ENCODE measurements at places on chromosomes 2 and 18.

GRCh38 chr18:75582406-75582821, 154.9 kb upstream of the SMIM21 start:
- DNase-seq = no peak

DNA sequence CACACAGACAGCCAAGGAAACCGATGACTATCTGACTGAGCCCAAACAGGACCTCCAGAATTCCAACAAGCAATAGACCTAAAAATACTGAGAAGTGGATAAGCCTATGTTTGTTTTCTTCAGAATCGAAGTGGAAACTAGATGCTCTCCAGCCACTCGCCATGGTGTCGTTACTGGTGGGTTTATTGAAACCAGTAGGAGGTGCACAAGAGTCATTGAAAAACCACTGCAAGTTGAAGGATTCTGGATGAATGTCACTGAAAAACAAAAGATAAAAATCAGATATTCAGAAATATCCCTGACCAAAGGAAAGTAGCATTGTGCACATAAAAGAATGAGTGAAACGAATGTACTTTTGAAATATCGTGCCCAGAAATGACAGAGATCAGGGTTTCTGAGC, 15.3 kb downstream of the TM4SF20 start:
- no peak for DNase-seq

- DNase-seq = no peak
These were observed 61.9 kb upstream of the SH3RF3 start for GRCh38 chr2:109066917-109067597.

DNA sequence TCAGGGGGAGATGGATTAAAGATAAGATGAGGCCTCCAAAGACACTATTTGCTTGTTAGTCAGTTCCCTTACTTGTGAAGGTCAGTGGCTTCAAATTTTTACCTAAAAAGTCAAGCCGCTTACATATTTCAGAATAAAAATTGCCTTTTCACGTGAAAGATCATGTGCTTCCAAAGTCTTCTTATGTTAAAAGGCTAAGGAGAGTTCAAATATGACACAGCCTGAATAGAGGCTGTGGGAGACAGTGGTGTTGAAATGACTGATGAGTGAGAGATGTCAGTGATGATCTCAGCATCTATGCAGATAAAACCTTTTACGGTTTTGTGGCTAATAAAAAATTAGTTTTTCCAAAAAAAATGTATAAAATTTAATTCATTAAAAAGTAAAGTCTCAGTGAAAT, 40.5 kb downstream of the UPP2 start:
- DNase-seq = no peak
